ENCODE measurements at places on chromosomes 13 and 19.
A peak's percentile ranks its signal among the peaks of the same experiment; 100 is the strongest.

GRCh38 chr13:38914070-38914469, 76.6 kb downstream of the STOML3 start:
- DNase-seq, result no peak

GRCh38 chr19:41325947-41326706, 16.2 kb downstream of the CCDC97 start:
- DNase-seq, result no peak

DNA sequence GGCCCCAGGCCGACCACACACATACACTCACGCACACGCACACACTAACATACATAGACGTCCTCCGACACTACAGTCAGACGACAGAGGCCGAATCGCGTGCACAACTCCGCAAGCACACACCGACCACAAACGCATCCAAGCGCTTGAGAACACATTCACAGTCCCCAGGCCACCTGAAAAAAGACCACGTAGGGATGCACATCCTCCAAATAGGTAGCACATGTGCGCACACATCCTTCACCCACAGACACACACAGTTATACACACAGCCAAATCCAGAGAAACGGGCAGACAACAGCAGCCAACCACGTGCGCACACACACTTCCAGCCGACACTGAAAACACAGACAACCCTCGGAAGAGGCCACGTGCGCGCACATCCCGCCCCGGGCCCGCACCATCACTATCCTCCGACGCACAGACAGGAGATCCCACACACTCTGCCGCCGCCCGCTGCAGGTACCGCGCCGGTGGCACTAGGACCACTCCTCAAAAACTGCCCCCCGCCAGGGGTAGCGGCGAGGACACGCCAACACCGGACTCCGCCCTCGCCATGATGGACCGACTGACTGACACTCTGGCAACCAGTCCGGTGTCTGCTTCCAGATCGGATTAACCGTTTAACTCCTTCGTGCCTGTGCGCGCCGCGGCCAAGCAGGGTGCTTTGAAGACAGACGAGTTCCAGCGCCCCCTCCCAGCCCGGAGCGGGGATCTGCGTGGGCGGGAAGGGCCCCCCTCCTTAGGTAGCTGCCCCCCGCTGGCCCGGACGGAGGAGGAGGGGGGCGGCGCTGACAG, 493 bp upstream of the PDE4A start:
- peak; percentile 89 for DNase-seq

GRCh38 chr19:1754636-1755466, 1.5 kb downstream of the ONECUT3 start:
- no peak for DNase-seq

DNA sequence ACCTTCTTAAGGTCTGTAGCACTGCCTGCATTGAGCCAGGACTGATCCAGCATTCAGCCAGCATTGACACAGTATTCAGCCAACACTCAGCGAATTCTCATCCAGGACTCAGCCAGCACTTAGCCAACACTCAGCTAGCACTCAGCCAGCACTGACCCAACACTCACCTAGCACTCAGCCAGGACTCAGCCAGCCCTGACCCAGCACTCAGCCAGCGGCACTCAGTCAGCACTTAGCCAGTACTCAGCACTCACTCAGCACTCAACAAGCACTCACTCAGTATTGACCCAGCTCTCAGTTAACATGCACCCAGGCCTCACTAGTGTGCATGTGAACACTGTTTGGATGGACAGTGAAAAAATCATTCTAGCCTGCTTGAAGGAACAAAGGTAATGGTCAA, 55.0 kb downstream of the TSHZ3 start:
- no peak for DNase-seq
